ENCODE measurements at places on chromosomes 2 and 18.

- DNase-seq: no peak
Observed at GRCh38 chr18:24488824-24489493, 28.5 kb downstream of the HRH4 start.

DNA sequence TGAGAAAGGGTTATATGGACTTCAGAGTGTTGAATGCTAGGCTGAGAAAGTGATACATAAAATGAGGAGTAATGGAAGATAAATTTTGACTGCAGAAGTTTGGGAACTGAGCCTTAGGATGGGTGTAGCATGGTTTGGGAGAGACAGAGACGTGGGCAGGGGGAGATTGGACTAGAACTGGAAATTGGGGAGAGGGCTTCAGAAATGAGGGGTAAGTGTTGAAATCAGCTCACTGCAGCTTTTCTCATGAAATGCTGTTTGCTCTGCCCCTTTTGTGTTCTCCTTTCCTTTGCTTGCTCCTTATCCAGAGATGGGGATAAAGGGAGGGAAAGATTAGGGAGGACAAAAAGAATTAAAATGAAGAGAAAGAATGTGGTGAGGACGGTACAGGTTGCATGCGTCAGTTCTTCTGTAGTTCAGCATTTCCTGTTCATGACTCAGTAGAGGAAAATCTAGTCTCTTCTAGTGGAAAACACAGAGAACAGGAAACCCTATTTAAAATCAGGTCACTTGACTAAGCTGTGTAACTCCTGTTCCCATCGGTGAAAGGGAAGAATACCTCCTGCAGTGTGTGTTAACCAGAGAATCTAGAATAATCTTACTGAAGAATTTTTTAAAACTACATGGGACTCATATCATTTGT lies 105.6 kb downstream of the CRIM1 start:
- no peak for DNase-seq

DNA sequence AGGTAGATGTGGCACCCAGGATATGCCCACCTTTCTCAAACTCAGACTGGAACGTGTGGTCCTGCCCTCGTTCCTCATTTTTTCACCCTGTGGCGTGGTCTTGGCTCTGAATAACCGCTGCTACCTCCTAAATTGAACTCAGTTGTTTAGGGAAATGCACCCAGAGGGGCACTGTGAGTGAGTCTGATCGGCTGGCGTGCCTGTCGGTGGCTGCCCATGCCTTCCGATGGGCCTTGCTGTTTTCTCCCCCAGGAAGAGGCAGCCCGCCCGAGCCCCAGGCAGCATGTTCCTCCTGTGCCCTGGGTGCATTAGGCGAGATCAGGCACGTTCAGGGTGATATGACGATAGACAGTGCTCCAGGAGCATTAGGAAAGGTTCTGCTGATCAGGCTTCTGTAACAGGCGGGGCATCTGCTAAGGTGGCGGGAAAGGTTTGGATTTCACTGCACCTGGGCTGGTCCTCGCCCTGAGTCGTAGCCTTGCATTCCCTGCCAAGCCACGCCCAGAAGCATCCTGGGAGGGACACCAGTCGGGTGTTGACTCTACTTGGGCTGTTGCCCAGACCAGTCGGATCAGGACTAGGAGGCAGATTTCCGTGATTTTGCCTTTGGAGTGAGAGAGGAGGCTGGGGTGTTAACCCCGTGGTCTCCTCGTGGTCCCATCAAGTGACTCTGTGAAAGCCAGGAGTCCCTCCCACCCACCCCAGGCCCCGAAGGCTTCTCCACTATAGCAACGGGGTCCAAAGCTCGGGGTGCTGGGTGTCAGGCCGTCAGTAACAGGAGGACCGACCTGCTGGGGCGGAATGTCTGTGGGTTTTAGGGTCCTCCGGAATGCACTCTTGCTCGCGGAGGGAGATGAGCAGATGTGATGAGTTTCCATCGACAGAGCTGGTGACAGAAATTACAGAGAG lies 75.1 kb downstream of the SH3BP4 start:
- DNase-seq: no peak

GRCh38 chr2:46872902-46873603 lies 42.6 kb downstream of the MCFD2 start:
- no peak for DNase-seq

GRCh38 chr2:181955010-181955409 lies 30.6 kb upstream of the PPP1R1C start:
- no peak for DNase-seq

GRCh38 chr2:24354957-24355356 lies 5.4 kb downstream of the ITSN2 start:
- no peak for DNase-seq

GRCh38 chr2:160387558-160388262 lies 105.9 kb downstream of the RBMS1 start:
- DNase-seq: no peak

DNA sequence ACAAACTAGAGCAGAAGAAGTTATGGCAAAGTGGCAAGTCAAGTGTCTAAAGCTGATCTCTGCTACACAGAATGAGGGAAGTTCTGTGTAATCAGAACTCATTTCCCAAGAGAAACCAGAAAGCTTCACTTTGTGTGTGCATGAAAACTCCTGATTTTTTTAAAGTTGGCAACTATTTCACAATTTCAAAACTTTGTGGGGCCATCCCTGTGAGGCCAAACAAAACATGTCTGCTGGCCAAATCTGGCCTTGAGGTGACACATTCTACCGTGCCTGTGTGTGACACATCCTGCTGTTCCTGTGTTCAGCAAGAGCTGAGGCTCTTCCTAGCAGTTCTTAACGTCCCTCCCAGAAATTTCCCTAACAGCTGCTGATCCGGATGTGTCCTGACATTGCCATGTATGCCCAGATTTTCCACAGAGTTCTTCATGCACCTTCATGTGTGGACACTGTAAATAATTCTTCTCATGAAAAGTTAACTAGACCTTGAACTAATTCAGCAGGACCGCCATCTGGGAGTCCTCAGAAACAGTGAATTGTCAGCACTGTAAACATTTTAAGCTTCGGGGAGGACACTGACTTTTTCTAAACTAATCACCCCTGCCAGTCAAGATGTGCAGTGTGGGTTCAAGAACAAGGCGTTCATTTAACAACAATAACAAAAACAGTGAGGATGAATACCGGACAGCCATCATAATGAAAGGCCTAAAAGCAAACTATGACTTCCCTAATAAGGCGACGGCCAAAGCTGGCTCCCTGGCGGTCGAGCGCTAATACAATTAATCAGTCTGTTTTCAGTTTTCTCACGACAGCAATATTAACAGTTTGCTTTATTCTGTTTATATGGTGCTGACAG lies 99.0 kb downstream of the PLEKHM3 start:
- no peak for DNase-seq

GRCh38 chr2:7691961-7692656 lies 774.9 kb downstream of the RNF144A start:
- no peak for DNase-seq

GRCh38 chr18:74531043-74531442 lies 3.3 kb upstream of the CNDP1 start:
- DNase-seq: no peak

DNA sequence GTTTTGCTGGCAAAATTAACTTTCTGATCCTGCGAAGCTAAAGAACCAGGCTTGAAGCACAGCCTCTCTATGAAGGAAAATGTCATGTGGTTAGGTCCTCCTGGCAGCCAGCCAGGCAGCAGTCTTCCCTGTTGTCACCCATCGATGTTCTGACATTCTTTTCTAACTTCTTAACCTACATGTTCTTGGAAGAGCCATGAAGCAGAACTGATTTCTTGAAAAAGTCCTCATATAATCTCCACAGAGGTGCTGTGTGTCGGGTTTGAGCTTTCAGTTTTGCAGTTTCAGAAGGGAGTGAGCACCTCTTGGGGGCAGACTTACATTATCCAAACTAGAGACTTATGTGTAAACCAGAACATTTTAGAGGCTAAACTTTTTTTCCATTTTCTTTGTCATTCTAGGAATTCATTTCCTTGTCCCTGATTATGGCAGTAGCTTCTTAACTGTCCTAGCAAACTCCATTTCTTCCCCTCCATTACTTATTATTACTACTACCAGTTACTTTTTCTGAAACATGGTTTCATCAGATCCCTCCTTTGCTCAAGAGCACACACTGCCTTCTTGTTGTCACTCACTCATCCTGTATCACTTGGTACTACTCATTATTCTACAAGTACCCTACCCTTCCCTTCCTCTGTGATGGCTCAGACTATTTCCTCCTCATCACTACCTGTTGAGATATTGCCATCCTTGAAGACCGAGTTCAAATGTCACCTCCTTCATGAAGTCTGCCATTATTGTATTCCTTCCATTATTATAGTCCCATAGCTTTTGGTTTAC lies 31.1 kb downstream of the DOK1 start:
- DNase-seq: no peak

DNA sequence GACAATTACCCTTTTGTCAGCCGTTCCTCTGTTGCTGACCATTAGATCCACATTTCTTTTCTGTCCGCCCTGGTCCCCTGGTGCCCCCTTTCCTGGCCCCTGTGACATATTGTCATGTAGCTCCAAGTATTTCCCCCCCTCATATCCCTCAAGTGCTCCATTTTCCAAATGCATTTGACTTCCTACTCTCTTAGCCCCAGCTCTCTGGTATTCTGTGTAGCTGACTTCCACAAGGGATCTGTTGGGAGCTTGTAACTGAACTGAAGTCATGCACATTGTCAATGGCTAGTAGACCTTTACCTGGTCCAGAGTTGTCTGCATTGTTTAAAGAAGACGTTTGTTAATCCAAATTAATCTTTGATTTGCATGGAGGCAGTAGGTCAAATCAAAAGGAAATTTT lies 34.8 kb downstream of the LIPG start:
- no peak for DNase-seq

DNA sequence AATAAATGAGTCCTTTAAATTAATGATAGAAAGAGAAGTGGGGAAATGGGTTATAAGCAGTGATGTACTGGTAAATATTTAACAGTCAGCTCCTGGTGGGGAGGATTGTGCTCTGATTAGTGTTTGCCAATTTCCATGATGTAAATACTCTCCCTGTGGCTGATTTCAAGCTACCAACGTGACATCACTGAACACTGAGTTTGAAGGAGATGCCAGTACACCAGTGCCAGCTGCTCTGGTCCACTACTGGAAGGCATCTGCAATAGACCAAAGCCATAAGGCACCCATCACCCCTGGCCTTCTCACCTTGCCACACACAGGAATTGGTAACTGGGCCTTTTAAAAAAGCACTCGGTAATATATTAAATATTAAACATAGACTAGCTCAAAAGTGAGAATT lies 77.7 kb downstream of the TGOLN2 start:
- no peak for DNase-seq

GRCh38 chr18:69469444-69469919 lies 68.8 kb downstream of the DOK6 start:
- peak; percentile 6 for DNase-seq

GRCh38 chr2:109322111-109322510 lies 193.1 kb downstream of the SH3RF3 start:
- DNase-seq: no peak

- DNase-seq: no peak
Observed at GRCh38 chr2:65831509-65831908, 399.1 kb upstream of the SPRED2 start.

- no peak for DNase-seq
Observed at GRCh38 chr18:46624127-46624526, 32.9 kb downstream of the LOXHD1 start.

GRCh38 chr2:64695721-64696261 lies 42.1 kb upstream of the SERTAD2 start:
- DNase-seq: no peak

GRCh38 chr2:30165617-30166016 lies 18.8 kb downstream of the YPEL5 start:
- no peak for DNase-seq

- DNase-seq: no peak
Observed at GRCh38 chr2:240343548-240343947, 91.9 kb upstream of the GPC1 start.

DNA sequence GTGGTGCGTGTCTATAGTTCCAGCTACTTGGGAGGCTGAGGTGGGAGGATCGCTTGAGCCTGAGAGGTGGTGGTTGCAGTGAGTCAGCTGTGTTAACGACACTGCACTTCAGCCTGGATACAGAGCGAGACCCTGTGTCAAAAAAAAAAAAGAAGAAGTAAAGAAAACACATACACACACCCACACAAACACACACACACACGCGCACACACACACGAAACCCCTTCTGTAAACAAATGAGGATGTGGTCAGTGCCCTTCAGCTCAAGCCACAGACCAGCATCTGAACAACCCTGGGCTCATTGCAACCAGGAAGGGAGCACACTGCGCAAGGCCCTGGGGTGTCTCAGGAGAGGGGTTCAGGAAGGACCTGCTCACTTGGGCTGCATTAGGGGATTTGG lies 47.9 kb upstream of the KCNF1 start:
- DNase-seq: no peak

DNA sequence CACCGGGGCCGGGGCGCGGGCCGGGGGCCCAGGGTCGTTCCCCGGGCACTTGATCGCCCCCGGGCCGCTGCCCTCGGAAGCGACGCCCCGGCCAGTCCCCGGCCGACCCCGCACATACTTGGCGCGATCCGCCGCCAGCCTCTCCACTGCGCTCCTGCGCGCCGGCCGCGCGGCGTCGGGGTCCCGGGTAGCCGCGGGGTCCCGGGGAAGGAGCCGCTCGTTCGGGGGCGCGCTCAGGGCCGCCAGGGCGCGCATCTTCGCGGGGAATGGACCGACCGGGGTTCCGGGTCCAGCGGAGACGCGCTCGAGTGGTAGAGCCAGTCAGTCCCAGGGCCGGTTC lies 204 bp downstream of the FAM110C start:
- no peak for DNase-seq
